Stimulated activated CD8-positive, alpha-beta memory T cell treated with anti-CD3 and anti-CD28 coated beads, Interleukin-7, amount 100 ng/mL, for 48 hours (primary cell): ENCODE measurements at places on chromosomes 16 and 17.

DNA sequence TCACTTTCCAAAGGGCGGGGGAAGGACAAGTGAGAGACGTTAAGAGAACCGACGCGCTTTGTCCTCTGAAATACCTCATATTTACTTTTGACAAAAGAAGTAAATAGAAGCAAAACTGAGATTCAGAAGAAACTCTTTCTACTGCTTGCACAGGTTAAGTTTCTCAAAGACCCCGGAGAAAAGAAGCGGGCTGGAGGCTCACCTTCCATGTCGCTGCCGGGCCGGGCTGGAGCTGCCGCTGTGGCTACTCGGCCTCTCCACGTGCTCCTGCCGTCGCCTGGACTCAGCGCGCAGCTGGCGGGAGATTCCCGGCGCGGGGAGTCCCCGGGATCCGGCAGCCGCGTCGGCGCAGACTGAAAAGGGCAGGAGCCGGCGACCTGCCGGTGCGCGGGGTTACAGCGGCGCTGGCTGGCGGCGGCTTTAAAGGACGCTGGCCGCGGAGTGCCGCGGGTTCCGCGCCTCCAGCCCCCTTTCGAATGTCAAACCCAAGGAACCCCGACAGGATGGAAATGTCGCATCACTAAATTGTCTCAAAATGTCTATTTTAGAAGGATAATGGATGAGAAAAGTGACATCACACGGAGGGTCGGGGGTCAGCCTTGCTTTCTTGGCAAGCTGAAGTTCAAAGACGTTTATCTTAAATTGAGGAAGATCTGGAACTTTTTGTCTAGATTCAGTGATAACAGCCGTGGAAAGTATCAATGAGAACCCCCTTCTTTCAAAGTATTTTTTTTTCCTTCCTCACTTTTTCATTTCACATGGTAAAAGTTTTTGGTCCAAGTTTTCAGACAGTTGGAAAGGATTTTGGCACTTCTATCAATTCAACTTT lies at the start of gene IKZF3:
Gene IKZF3, minus strand, starts transcription at position 395 of the 829 bp plus-strand sequence. Its CDS starts 186 bp downstream, at position 209.
- peak; percentile 77 for DNase-seq

- no peak for DNase-seq
Measured at GRCh38 chr17:13337151-13337550, 264.6 kb downstream of the HS3ST3A1 start.

- DNase-seq: no peak
Measured at GRCh38 chr16:24946155-24946554, 69.0 kb downstream of the ARHGAP17 start.

DNA sequence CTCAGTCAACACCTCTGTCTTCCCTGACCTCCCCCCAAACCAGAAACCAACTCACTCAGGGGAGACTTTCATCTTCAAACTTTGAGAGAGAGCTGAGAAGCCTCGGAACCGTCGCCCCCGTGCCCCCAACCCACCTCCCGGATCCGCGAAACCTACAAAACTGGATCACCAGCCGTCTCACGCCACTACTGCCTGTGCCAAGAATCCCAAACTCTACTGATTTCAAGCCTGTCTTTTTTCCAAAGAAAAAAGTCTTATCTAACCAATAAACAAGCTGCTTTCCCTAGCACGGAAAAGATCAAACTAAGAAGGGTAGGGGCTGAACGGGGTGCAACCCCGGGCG lies 2.0 kb downstream of the AXIN2 start:
- no peak for DNase-seq

DNA sequence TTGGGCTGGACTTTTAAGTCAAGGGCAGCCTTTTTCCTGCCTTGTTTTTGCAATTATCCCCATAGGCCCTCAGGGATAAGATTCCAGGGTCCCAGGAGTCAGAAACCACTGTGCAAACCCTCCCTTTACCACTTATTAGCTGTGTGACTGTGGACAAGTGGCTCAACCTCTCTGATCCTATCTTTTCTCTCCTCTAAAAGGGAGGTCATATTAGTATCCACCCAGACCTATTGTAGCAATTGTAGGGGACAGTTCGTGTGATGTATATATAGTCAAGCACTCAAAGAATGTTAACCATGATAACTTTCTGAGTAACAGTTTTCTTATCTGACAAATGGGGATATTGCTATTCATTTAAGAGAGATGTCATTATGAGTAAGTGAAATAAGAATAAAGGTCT lies 68.2 kb downstream of the IRX5 start:
- no peak for DNase-seq

- DNase-seq: no peak
Measured at GRCh38 chr16:67082100-67082499, 27.6 kb upstream of the PHAF1 start.

DNA sequence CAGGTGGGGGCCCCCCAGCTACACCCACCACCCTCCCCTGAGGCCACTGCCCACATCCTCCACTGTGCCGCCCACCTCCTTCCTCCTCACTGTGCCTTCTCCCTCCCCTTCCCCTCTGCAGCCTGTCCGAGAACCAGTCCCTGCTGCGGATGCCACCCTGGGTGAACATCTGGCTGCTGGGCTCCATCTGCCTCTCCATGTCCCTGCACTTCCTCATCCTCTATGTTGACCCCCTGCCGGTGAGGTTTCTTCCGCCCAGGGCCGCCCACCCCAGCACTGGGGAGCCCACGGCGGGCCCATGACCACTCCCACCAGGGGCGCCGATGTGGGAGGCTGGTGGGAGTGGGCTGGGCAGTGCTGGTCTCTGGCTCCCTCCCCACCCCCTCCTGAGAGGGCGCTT lies 22.1 kb downstream of the RABEP2 start:
- no peak for DNase-seq

DNA sequence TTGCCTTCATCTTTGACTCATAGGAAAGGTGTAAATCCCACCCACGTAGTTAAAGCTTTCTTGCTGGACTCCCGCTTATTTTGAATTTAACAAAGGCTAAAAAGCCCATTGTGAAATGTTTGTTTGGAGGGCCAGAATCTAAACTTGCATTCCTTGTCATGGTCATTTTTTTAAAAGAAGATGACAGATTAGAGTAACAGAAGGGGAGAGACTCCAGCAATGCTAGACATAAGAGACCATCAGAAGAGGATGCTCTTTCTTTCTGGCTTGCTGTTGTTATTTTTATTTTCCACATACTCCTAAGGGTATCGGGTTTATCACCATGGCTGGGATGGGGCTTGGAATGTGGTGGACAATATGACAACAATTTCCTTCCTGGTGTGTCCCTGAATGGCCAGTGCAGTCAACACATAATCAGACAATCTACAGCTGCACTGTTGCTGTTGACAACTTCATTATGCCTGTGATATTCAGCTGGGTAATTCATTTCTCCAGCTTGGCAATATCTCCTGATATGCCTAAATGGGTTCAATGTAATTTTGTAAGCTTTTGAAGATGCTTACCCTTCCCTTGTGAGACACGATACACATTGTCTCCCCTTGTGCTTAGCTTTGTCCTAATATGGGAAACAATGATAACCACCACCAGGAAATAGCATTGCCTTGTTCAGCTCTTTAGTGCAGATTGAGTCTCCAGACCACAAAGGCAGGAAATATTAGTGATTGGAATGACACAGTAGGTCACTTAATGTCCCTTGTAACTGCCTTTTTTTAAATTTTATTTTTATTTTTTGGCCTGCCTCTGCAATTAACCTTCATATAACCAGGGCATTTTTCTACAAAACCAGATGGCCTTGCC lies 164.3 kb downstream of the ANKFN1 start:
- DNase-seq: no peak

DNA sequence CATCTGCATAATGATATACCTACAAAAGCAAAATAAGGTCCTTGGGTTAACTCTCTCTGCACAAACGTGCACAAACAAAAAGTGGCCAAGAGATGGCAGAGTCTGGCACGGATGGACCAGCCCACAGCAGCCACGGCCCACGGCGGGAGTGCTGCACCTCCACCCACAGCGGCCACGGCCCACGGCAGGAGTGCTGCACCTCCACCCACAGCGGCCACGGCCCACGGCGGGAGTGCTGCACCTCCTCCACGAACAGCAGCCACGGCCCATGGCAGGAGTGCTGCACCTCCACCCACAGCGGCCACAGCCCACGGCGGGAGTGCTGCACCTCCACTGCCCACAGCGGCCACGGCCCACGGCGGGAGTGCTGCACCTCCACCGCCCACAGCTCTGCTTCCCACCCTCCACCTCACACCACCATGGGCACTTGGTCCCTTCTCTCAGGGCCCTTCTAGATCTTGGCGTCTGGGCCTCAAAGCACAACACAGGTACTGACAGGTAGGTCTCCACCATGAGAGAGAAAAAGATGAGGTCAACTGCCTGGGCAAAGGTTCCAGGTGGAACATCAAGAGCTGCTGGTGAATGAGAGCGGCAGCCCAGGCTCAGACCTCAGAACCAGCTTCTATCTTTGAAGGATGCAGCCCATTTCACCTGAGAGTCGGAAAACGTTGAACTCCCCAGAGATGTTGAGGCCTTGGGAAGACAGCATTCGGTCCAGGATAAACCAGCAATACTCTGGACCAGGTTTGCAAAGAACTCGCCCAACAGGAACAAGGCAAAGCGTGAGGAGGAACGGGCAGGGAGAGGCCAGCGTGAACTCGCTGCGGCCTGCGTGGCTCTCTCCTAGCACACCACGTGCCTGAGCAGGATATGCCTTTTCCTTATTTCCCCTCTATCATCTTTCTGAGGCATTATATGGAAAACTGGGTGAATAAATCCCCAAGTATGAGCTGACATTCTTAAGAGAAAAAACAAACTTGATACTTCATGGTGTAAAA lies 124.5 kb downstream of the ZNF778 start:
- no peak for DNase-seq

DNA sequence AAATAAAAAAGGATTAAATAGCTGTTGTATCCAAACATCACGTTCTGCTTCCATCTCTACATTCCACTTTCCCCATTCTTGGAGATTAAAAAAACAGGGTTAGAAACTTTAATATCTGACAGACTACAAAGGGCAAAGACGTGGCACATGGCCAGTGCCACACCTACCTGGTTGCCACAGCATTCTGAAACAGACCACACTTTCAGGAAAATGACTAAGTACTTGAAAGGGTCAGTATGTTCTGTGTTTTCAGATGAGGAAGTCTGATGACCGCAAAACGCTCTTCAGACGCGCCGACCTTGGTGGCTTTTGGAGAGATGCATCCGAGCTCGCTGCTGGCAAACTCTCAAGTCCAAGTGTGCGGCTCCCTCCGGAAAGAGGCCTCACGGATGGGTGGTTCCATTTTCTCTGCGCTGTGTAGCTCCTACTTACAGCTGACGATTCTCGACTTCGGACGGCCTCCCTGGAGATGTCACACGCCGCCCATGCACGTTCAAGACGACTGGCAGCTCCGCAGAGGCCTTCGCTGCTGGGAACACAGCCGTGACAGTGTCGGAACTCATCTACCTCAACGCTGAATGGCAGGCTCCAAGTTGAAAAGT lies 15.5 kb downstream of the MAP1LC3B start:
- DNase-seq: no peak

GRCh38 chr16:339680-340079 lies 12.8 kb downstream of the AXIN1 start:
- DNase-seq: no peak

- DNase-seq: no peak
Measured at GRCh38 chr16:80166082-80166481, 374.7 kb upstream of the DYNLRB2 start.

- DNase-seq: no peak
Measured at GRCh38 chr17:72392056-72393010, 271.5 kb downstream of the SOX9 start.

- no peak for DNase-seq
Measured at GRCh38 chr16:79092846-79093245, 507.7 kb downstream of the MAF start.

- no peak for DNase-seq
Measured at GRCh38 chr16:24685539-24686432, 43.7 kb upstream of the TNRC6A start.

GRCh38 chr17:78322327-78322857 lies 37.5 kb downstream of the SOCS3 start:
- DNase-seq: no peak

- no peak for DNase-seq
Measured at GRCh38 chr17:83024218-83024971, 55.0 kb upstream of the METRNL start.

DNA sequence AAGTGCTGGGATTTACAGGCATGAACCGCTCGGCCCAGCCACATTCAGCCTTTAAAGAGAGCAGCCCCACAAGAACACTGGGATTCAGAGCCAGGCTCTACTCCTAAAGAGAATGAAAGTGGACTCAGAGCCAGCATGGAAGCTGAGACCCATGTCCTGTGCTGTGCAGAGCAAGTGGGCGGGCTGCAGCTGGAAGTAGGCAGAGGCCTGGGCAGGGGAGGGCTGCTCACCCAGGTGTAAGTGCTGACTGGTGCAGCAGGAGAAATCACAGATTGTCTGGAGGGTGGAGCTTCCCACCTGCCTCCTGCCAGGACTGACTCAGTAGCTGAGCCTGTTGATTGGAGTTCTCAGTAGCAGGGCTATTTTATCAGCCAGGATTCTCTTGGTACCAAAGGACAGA lies 178.7 kb downstream of the KATNIP start:
- no peak for DNase-seq

- DNase-seq: no peak
Measured at GRCh38 chr17:35668802-35669201, 62.6 kb upstream of the RASL10B start.

DNA sequence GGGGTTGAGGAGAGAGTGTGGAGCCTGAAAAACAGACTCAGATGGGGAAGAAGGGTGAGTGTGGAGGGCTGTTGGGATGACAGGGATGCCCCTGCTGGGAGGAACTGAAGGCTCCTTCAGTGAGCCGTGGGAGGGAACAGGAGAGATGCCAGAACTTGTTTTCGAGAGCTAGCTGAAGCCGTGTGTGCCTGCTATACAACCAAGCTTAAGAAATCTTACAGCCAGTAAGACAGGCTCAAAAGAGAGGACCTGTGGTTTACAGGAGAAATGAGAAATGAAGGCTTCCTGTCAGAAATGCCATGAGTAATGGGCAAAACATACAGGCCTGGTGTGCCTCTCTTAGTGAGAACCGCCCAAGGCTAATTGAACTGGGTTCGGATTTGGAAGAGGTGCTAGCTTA lies 99.6 kb downstream of the SPACA3 start:
- DNase-seq: no peak

DNA sequence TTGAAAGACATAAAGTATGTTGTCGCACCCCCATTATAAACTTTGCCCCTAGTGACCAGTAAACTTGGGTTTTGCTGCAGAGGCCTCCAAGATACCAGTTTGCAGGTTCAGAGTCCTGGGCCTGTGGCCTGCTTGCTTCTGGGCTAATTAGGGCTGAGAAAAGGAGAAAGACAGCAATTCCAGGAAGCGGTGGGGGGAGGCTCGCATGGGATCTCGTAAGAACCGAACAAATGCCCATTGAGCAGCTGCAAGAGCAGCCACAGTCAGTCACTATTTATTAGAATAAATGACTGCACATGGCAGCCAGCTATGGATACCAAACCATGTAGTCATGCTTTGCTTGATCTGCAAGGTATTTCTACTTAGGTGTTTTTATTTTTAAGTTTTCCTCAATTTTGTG lies 4.9 kb downstream of the SHISA9 start:
- no peak for DNase-seq

DNA sequence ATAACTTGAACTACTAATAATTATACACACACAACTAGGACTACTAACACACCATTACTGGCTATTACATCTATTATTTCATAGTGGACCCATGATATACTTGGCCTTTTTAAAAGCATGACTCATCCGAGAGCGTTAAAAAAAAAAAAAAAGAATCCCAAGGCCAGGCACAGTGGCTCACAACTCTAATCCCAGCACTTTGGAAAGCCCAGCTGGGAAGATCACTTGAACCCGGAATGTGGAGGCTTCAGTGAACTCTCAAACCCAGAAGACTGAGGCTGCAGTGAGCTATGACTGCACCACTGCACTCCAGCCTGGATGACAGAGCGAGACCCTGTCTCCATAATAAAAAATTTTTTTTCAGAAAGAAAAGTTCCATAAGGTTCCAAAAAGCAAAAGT lies 3.1 kb downstream of the GLG1 start:
- no peak for DNase-seq
